ENCODE measurements at places on chromosomes 3 and 15.

DNA sequence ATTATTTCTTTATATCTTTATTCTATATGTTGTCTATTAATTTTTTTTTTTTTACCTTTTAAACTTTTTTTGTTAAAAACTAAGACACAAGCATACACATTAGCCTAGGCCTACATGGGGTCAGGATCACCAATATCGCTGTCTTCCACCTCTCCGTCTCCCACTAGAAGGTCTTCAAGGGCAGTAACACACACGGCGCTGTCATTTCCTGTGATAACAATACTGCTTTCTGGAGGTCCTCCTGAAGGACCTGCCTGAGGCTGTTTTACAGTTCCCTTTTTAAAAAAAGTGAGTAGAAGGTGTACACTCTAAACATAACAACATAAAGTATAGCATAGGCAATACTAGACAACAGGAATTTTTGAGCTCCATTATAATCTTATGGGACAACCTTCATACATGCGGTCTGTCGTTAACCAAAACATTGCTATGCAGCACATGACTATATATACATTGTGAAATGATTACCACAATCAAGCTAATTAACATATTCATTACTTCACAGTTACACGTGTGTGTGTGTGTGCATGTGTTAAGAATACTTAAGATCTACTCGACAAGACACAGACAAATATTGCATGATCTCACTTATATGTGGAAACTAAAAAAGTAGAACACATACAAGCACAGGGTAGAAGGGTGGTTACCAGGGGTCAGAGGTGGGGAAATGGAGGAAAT is 20.8 kb downstream of the RAB6B start:
- no peak for DNase-seq

GRCh38 chr15:39433376-39433775 is 147.5 kb upstream of the THBS1 start:
- DNase-seq: no peak

DNA sequence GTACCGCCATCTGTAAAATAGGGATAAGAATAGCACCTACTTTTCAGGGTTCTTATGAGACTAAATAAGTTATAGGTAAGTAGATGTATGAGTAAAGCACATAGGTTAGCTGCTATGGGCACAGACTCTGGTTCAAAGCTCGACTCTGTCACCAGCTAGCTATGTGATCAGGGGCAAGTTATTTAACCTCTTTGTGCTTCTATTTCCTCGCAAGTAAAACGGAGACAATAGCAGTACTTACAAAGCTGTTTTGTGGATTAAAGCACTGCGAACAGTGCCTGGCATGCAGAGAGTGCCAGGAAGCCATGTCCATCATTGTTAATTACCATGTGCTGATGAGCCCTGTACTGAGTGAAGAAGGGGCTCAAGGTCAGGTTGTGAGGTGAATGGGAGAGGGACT is 1.9 kb downstream of the LAMP3 start:
- no peak for DNase-seq

GRCh38 chr3:190721330-190721729 is 141.2 kb downstream of the GMNC start:
- DNase-seq: no peak

DNA sequence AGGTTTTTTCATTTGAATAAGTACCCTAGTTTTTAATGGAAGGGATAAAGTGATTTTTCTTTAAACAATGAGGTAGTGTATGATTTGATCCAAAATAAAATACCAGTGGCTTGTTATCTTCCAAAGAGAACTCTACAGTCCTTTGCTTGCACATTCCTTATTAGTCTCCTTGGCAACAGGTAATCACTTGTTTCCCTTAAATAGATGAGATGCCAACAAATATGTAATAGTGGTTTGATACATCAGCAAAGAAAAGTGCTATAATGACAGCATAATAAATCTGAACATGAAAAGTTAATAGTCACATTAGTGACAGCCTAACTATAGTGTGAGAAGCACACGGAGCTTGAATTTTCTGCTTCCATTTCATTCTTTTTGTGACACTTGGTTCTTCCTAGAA is 360.2 kb downstream of the ZNF385D start:
- DNase-seq: no peak

DNA sequence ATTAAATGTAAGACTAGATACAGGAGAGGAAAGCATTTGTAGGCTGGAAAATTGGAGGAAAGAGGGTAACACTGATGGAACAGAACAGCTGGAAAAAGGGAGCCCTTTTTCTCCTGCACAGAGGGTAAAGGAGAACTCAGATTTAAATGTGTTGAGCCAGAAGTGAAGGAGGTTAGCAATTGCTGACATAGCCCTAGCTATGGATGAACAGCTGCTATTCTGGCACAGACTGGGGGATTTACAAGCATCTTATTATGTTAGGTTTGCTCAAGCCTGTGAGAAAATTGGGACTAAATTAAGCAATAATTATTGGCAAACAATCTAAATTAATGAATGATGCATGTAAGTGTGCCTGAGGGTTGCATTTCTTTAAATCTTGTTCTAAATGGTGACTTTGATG is 40.6 kb upstream of the PRR20G start:
- DNase-seq: no peak
